ENCODE measurements at places on chromosomes 13 and 19.

DNA sequence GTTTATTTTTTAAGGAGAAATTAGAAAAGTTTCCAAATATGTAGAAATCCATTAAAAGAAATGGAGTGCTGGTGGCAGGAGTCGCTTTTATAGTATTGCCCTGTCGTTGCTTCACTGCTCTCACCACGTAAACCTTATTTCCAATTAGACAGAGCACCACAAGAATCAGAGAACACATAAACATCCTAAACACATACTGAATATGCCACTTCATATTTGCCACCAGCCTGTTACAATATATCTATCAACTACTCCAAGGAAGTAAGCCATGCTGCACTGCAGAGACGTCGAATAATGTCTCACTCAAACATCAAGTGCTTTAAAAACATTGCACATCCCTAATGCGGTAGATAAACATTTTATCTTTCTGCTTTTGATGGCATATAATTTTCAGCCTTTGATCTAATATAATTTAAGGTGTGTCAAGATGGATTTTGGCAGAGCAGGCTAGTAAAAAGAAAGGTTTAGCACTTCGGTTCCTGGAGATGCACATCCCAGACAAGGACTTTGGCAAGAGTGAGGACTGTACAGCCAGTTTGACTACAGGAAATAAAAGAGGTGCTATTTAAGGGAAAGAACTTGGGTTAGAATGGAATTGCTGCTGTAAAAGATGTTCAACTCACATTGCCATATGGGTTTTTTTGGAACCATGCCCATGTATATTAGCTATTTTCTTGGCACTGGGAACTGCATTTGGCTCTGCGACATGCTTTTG lies 932.3 kb downstream of the EFNB2 start:
- no peak for DNase-seq

GRCh38 chr13:48938308-48938943 lies 37.3 kb upstream of the FNDC3A start:
- no peak for DNase-seq

- DNase-seq = peak; percentile 17
Measured at GRCh38 chr19:13597640-13598039, 91.4 kb upstream of the CACNA1A start.

GRCh38 chr19:392375-392970 lies 16.5 kb downstream of the C2CD4C start:
- no peak for DNase-seq

DNA sequence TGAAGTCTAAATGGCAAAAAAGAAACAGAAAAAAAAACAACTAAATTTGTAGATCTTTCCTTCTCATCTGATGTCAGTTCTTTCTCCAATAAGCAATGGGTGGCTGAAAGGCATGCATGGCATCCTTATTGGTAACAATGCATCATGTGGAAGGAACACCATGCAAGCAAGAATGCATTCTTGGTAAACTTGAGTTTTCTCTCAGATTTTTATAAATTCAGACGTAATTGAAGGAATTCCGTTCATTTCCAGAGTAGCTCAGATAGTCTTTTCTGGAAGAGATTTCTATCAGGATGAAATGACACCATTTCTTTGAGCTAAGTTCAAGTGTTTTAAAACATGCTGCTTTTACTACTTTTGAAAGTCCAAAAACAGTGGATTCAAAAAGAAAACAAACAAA lies 373.0 kb downstream of the COG6 start:
- no peak for DNase-seq

DNA sequence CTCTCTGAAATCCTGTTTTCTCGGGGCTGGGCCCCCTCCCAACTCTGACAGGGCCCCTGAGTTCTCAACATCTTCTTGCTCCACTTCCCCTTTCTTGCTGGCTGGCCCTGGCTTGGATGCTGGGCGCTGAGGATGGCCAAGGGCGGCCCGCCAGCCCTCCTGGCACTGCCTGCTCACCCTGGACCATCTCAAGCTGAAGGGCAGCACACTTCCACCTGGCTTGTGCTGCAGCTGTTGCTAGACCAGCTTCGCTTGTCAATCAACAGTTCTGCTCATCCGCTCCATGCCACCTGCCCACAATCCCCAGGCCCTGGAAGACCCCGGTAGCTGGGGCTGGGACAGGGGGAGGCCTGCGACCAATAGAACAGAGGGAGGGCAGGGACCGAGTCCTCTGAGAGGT lies 6.9 kb upstream of the GMIP start:
- no peak for DNase-seq

GRCh38 chr13:48429886-48430285 lies 17.0 kb upstream of the LPAR6 start:
- no peak for DNase-seq

GRCh38 chr19:55216461-55217198 lies 7.3 kb upstream of the PTPRH start:
- peak; percentile 97 for DNase-seq

DNA sequence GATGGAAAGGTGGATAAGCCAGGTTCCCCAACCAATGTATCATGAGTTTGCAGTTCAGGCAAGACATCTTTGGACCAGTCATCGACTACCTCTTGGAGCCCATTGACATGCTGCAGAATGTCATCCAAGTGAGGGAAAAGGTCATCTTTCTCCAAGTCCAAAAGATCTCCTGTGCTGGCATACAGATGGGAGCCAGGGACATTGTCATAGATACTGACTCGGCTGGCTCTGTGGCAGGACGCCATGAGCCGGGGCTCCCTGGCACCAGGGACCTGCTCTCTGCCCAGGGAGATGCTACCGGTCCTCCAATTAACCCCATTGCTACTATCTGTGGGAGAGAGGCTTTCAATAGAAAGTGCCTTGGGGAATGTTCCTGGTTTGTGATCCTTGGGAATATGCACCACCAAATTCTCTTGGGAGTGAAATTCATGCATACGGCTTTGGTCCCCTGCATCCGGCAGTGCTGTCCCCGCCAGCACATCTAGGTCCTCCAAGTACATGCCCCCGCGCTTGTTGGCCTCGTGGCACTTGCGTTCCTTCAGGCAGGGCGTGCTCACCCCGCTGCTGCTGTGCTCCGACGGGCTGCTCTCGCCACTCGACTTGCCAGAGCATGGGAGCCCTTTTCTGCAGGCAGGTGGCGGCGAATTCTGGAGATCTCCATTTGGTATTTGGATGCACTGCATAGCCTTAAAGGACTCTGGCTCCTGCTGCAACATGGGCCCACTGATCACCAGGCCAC lies 113.0 kb downstream of the KL start:
- DNase-seq = no peak

DNA sequence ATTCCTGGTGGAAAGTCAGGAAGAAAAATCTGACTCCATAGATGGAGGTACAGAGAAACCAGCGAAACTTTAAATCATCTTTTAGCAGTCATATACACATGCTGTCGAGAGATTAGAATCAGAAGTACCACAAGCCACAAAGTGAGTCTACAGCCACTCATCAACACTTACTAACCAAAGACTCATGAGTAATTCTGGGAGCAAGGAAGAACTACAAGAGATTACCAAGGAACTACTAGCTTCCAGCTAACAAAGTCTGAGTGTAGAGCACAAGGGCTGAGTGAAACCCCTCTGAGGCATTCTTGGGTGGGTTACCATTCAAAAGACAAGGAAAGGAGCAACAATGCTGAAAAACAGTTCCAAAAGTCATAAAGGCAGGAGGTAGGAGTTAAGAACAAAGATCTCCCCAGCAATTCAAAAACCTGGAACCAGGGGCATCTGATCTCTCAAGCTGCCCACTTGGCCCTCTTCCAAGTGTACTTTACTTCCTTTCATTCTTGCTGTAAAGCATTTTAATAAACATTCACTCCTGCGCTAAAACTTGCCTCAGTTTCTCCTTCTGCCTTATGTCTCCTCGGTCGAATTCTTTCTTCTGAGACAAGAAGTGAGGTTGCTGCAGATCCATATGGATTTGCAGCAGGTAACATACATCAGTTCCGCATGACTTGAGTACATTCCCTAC lies 13.0 kb downstream of the RBM26 start:
- no peak for DNase-seq

Data from AG04449 (cell line).